Urinary bladder (tissue), 4 donors: ENCODE measurements at places on chromosomes 16 and 17. TPM values are rescaled to one million over a fixed set of nuclear protein-coding genes. Genes with fewer than 3 reads are reported as not detected.

Gene CES3
- not detected for total RNA-seq

Gene GNG13
- total RNA-seq = not detected

- DNase-seq = no peak
These were observed 5.1 kb downstream of the MVP start for GRCh38 chr16:29825145-29826044.

GRCh38 chr16:75218256-75219076 is at the start of gene CTRB1:
TSS of gene CTRB1 (plus strand) at chr16:75218988. CDS start at chr16:75219008, 20 bp downstream.
- no peak for DNase-seq

- DNase-seq = peak; percentile 84
These were observed 43.9 kb upstream of the TNRC6C start for GRCh38 chr17:77914385-77915254.

- no peak for DNase-seq
These were observed 15.5 kb downstream of the ASIC2 start for GRCh38 chr17:33277436-33278100.

- no peak for DNase-seq
These were observed 397.5 kb downstream of the CPPED1 start for GRCh38 chr16:12406158-12406557.

DNA sequence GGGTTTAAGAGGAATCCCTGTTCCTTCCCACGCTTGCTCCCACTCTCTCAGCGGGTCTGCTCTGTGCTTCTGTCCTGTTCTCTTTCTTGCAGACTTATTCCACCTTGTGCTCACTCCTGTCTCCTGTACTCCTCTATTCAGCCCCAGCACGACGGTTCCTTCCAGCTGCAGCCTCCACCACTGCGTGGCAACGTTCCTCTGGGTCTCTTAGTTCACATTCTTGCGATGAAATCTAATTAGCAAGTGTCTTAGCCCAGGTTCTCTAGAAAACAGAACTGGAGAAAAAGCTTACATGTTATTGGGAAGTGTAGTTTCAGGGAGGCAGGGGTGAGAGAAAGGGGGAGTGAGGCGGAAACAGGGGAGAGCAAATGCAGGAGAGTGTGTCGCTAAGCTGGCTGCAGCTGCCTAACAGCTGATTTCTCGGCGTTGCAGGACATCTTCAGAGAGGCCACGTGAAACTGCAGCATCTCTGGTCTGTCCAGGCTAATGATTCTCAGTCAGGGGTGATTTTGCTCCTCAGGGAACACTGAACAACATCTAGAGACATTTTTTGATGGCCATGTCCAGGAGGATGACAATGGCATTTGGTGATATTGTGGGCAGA is 213.2 kb upstream of the NLRP1 start:
- no peak for DNase-seq

DNA sequence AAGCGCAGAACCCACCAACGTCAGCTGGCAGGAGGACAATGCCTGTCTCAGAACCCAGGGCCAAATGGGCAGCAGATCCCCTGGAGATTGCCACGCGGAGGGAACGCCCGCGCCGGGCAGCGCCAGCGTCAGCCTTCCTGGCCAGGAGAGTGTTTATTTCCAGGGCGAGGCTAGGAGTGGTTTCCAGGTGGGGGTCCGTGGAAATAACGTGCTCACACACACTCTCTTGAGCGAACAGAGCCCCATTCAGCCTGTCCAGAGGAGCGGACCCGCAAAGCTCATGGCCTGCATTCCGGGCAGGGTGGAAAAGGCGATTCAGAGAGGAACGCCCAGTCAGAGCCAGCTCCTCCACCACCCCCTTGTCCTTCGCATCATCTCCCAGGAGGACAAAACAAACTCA is 40.3 kb downstream of the SDK2 start:
- DNase-seq = no peak

GRCh38 chr16:57314161-57314785 is 29.8 kb upstream of the PLLP start:
- no peak for DNase-seq

GRCh38 chr17:48825446-48826381 is 5.1 kb upstream of the CALCOCO2 start:
- DNase-seq = no peak
